Activated CD4-positive, alpha-beta T cell treated with anti-CD3 and anti-CD28 coated beads, Interleukin-2, amount 10 ng/mL, durations not matched to agents 24 days and 14 days (primary cell): ENCODE measurements at places on chromosomes 6 and 20. TPM values are rescaled to one million over a fixed set of nuclear protein-coding genes. Genes with fewer than 3 reads are reported as not detected.

DNA sequence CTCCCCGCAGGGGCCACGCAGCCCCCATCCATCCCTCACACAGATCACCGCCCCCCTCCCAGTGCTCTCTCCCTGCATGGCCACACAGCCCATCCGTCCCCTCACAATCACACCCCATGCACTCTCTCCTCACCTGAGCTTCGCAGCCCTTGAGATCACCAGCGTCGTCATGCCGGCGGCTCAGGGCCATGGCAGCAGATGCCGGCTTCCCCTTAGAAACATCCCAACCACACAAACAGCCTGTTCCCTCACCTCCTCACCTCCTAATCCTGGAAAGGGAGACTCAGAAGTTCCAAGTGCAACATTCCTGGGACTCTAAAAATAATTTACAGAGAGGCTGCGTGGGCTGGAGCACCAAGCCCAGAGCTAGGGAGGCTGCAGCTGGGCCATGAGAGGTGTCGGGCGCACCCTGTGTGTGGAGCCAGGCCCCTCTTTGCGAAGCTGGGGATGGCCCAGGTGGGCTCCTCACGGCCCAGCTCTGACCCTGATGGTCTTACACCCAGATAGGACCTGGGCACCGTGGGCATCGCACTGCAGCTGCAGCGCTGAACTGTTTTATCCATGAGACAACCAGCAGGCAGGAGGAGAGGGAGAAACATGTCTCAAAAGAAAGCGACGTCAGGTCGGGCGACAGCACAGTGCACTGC, 125.3 kb downstream of the DLL1 start:
- DNase-seq = no peak
- no peaks in the 10 kb centered on the region for H3K4me1 ChIP-seq
- no peak overlapping the region for H3K4me3 ChIP-seq

GRCh38 chr20:51906679-51907078, 104.4 kb upstream of the SALL4 start:
- no peaks in the 10 kb centered on the region for H3K36me3 ChIP-seq
- H3K27me3 ChIP-seq = peaks cover 5% of the 10 kb centered on the region
- no peaks in the 10 kb centered on the region for H3K4me1 ChIP-seq
- no peak for DNase-seq

GRCh38 chr20:17505636-17506517, 25.3 kb downstream of the BFSP1 start:
- peak overlapping the region; percentile 92 for H3K27ac ChIP-seq
- H3K4me3 ChIP-seq = peak overlapping the region; percentile 88
- DNase-seq = peak; percentile 75
- H3K27me3 ChIP-seq = peaks cover 4% of the 10 kb centered on the region
- H3K36me3 ChIP-seq = no peaks in the 10 kb centered on the region

GRCh38 chr6:21265730-21266044, 327.9 kb upstream of the SOX4 start:
- H3K27me3 ChIP-seq = no peaks in the 10 kb centered on the region
- peak overlapping the region; percentile 6 for H3K27ac ChIP-seq

GRCh38 chr6:136611746-136612145, 61.5 kb upstream of the MAP7 start:
- H3K27me3 ChIP-seq = no peaks in the 10 kb centered on the region
- DNase-seq = no peak
- no peak overlapping the region for H3K4me3 ChIP-seq
- peaks cover 35% of the 10 kb centered on the region for H3K36me3 ChIP-seq

GRCh38 chr6:148770408-148771211, 23.8 kb downstream of the UST start:
- DNase-seq = peak; percentile 52
- H3K4me1 ChIP-seq = peaks cover 3% of the 10 kb centered on the region
- H3K27me3 ChIP-seq = peaks cover 58% of the 10 kb centered on the region
- H3K27ac ChIP-seq = no peak overlapping the region
- no peak overlapping the region for H3K4me3 ChIP-seq

- peaks cover 48% of the 10 kb centered on the region for H3K4me1 ChIP-seq
- no peak overlapping the region for H3K4me3 ChIP-seq
- DNase-seq = no peak
- peak overlapping the region; percentile 46 for H3K27ac ChIP-seq
- H3K36me3 ChIP-seq = peaks cover 59% of the 10 kb centered on the region
Measured at GRCh38 chr6:111727041-111727440, 121.4 kb upstream of the TRAF3IP2 start.

GPX5 gene
- not detected in 2 replicates for total RNA-seq

- no peak overlapping the region for H3K27ac ChIP-seq
- DNase-seq = no peak
- H3K36me3 ChIP-seq = no peaks in the 10 kb centered on the region
- peaks cover 2% of the 10 kb centered on the region for H3K27me3 ChIP-seq
- no peak overlapping the region for H3K4me3 ChIP-seq
- peaks cover 2% of the 10 kb centered on the region for H3K4me1 ChIP-seq
Measured at GRCh38 chr6:106849676-106850332, 124.7 kb downstream of the CD24 start.

DNA sequence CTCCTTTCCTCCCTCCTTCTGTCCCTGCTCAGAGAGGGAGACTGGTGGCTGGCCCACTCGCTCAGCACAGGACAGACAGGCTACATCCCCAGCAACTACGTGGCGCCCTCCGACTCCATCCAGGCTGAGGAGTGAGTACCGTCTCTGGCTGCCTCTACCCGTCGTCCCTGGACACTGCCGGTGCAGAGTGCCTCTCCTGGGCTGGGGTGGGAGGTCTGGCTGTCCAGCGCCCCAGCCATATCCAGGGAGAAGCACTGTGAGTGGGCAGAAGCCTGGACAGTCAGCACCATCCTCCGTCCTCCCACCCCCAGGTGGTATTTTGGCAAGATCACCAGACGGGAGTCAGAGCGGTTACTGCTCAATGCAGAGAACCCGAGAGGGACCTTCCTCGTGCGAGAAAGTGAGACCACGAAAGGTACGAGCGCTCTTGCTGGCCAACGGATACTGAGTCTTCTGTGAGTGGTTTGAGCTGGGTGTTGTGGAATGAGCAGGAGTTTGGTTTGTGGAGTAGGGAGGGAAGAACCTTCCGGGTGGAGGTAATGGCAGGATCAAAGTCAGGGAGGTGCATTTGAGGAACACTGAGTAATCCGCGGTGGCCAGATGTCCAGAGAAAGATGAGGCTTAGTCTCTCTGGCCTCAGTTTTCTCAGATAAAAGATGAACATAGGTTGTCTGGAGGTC, 48.1 kb downstream of the SRC start:
- no peaks in the 10 kb centered on the region for H3K27me3 ChIP-seq
- H3K4me1 ChIP-seq = no peaks in the 10 kb centered on the region
- no peaks in the 10 kb centered on the region for H3K36me3 ChIP-seq
- no peak overlapping the region for H3K4me3 ChIP-seq
- H3K27ac ChIP-seq = no peak overlapping the region

- peak overlapping the region; percentile 97 for H3K27ac ChIP-seq
- H3K36me3 ChIP-seq = peaks cover 2% of the 10 kb centered on the region
- peak; percentile 94 for DNase-seq
Measured at GRCh38 chr6:37516076-37516919, 16.6 kb upstream of the CCDC167 start.

- DNase-seq = no peak
- H3K4me1 ChIP-seq = peaks cover 9% of the 10 kb centered on the region
- H3K4me3 ChIP-seq = peak overlapping the region; percentile 48
- no peaks in the 10 kb centered on the region for H3K36me3 ChIP-seq
- H3K27me3 ChIP-seq = peaks cover 35% of the 10 kb centered on the region
- H3K27ac ChIP-seq = no peak overlapping the region
Measured at GRCh38 chr20:37914367-37914671, 11.4 kb downstream of the VSTM2L start.
